Cortex of kidney (tissue), 1 donor: ENCODE measurements at places on chromosomes 11 and 22.

DNA sequence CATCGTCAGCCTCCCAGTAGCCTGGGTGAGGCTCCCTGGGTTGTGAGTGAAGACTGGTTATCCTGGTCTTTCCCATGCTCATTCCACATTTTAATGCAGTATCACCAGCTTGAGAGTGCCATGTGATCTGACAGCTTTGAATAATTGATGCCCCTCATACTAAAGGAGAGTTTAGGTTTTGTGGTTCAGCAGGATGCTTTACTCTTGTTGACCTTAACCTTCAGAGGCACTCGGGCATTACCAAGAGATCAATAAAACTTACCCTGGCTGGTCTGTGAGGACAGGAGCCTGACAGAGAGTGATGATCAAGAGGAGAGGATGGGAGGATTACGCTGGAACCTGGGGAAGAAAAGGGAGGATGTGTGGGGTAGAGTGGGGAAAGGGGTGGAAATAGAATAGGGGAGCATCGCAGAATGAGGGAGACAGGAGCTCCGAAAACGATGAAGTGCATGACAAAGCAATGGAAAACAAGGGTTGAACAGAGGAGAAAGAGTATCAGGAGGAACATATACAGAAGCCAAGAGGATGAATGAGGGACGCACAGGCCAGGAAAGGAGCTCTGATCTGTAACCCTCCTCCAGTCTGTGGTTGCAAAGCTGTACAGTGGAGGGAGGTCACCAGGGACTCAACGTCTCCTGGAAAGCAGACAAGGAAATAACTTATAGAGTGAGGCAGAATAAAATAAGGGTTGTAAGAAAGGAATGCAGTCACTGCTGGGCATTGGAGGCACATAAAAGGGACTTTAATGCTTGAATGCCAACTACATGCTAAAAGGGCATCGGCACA is 594.5 kb downstream of the NTM start:
- DNase-seq = no peak

- no peak for DNase-seq
These were observed 2.4 kb downstream of the CSDC2 start for GRCh38 chr22:41563051-41563711.

- DNase-seq = no peak
These were observed 74.3 kb downstream of the RTL6 start for GRCh38 chr22:44423556-44424358.

- no peak for DNase-seq
These were observed 44.2 kb downstream of the NAV2 start for GRCh38 chr11:19756675-19757475.

GRCh38 chr22:35564975-35565867 is 24.6 kb downstream of the RASD2 start:
- no peak for DNase-seq
